ENCODE measurements at places on chromosomes 1 and 21.

DNA sequence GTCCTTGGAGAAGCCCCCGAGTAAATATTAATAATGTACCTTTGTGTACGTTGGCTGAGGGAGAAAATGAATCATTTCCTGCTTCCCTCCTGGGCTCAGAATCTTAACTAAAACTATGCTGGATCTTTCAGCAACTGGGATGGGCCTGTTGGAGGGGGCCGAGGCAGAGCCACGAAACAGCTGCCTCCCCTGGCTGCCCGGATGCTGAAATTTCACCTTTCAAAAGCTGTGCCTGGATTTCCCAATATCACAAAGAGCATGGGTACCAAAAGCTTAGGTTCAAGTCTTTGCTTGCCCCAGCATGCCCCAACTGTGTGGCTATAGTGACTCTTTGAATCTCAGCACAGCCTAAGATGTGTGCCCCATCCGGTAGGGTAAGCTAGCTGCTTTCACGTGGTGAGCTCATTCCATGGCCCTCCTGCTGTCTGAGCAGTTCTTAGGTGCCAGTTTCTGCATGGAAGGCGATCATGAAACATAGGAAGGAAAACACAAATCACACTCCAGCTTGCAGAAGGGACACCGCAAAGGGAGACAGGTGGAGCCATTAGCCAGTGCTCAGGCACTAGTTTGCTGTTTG lies 473.5 kb downstream of the PTPRU start:
- no peak for DNase-seq

DNA sequence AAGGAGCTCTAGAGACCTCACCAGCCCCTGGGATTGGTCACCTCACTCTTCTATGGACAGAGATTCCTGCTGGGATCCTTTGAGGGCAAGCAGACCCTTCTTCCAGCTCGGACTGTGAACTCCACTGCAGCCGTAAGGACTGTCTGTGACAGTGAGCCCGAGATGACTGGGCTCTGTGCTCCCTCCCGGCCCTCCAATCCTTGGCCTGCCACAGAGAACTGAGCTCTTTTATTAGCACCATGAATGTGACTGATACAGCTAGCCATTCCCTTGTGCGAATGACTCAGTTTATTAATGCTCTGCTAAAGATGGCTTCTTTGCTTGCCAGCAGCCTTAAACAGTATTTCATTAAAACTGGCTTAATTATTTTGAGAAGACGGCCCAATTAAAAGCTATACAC lies 194.6 kb upstream of the LMO4 start:
- DNase-seq, result no peak

GRCh38 chr1:159854693-159855192 lies 7.7 kb downstream of the VSIG8 start:
- peak; percentile 73 for DNase-seq

GRCh38 chr1:184380468-184380867 lies 6.4 kb upstream of the C1orf21 start:
- peak; percentile 9 for DNase-seq

- DNase-seq, result no peak
Observed at GRCh38 chr1:201072149-201072548, 40.1 kb downstream of the CACNA1S start.

GRCh38 chr1:227885648-227886502 lies 61.9 kb downstream of the WNT9A start:
- DNase-seq, result no peak

GRCh38 chr1:53448241-53448841 lies 10.9 kb upstream of the DMRTB1 start:
- no peak for DNase-seq

DNA sequence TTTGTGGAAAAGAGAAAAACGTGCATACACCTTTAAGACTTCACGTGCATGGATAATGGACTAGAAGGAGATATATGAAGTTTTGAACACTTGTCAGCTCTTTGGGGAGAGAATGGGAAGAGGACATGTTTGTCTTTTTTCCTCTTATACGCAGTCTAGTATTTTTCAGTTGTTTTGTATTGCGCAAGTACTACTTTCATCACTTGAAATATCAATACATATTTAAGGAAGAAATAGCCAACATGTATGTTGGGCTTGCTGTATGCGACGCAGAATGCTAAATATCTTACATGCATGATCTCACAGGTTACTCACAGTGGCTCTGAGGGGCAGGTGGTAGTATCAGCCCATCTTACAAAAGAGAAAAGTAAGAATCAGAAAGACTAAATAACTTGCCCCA lies 176.5 kb upstream of the RUNX1 start:
- DNase-seq, result no peak

GRCh38 chr1:45093334-45093733 lies 81.3 kb downstream of the UROD start:
- DNase-seq, result no peak

DNA sequence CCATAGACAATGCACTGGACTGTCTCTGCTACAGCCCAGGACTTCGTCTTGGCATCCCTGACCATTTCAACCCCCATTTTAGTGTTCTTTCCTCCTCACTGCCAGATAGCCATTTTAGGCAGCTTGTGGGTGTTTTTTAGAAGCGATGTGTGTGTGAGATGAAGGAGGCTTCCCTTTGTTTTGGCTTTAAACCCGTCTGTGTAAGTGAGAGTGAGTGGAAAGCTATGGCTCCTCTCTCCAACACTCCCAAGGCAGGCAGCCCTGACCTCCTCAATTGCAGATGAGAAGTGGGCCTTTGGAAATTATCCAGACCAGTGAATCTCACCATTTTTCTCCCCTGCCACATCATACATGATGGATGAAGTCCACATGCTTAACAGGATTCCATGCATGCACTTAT lies 70.3 kb upstream of the PGBD5 start:
- no peak for DNase-seq

DNA sequence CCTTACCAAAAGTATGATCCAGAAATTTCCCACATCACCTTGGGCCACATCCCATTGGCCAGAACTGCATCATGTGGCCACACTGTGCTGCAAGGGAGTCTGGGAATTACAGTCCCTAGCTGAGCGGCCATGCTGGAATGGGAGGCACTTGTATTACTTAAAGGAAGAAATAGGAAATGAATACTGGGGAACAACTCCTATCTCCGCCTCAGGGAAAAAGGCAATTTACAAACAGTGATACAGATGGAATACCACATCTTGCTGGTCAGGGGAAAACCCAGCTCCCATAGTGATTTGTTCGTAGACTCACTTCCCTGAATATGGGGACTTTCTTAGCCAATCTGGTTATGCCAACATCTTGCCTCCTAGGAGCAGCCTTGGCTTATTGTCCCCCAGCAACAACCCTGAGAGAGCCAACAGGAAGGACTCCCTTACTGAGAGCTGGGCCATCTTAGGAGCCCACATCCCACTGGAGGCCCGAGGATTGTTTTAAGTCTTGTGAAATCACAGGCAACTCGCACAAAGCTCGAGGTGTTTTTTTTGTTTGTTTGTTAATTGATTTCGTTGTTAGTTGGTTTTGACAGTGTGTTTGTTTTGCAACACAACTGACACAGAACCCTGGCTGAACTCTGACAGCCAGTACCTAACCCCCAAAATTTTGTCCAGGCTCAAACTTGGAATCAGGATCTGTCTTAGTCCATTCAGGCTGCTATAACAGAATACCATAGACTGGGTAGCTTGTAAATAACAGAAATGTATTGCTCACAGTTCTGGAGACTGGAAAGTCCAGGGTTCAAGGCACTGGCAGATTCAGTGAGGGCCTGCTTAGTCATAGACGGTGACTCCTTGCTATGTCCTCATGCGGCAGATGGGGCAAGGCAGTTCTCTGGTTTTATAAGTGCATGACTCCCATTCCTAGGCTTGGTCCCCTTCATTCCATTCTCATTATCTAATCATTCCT lies 14.9 kb downstream of the CDA start:
- no peak for DNase-seq
